Prostate gland (tissue), 2 donors: ENCODE measurements at places on chromosomes 1 and 21.

DNA sequence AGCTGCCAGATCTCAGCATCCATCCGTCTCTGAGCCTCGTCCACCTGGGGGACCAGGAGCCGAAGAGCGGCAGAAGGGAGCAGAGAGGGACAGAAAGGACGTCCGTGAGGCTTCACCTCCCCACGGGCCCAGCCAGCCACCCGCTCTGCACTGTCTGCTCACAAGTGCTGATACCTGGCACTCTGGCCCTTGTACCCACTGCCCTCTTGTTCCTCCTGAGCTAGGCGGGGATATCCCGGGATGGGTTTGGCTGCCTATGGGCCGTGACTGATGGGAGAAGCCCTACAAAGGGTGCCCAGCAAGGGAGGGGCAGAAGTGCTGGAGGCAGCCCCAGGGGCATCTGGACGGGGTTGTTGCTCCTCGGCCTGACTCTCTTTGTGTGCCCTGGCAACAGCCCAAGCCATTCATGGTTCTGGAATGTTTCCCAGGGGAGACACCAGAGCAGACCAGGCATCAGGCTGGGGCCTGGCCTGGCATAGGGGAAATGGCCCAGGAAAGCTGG, 57.6 kb downstream of the LDLRAD2 start:
- peak; percentile 81 for DNase-seq

DNA sequence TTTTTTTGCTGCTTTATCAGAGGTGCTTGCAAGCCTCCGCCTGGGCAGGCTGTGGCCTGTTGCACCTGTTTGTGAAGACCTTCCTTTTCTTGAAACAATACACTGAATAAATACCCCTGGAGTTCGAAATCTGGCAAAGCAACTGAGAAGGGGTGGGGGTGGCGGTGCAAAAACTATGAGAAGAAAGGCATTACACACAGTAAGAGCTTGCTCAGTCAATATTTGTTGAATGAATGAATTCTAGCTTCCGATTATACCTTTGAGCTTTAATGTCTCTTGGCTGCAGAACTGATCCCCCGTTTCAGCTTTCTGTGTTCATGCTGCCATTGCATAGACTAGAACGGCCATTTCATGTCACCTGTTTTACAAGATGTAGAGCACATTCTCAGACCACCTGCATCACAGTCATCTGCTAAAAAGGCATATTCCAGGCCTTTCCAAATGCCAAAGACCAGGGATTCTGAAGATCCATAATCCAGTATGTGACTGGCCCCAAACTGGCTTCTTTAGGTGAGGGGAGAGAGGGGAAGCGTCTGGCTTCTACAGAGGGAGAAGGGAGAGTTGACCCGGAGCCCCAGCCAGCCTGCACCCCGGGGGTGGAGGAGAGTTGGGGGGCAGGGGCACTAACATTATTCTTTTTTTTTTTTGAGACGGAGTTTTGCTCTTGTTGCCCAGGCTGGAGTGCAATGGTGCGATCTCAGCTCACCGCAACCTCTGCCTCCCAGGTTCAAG, 111.5 kb downstream of the ETS2 start:
- DNase-seq = peak; percentile 82

GRCh38 chr1:89649783-89650182, 16.9 kb downstream of the LRRC8C start:
- DNase-seq = no peak

- no peak for DNase-seq
These were observed 24.4 kb downstream of the RCAN3 start for GRCh38 chr1:24526940-24527542.

DNA sequence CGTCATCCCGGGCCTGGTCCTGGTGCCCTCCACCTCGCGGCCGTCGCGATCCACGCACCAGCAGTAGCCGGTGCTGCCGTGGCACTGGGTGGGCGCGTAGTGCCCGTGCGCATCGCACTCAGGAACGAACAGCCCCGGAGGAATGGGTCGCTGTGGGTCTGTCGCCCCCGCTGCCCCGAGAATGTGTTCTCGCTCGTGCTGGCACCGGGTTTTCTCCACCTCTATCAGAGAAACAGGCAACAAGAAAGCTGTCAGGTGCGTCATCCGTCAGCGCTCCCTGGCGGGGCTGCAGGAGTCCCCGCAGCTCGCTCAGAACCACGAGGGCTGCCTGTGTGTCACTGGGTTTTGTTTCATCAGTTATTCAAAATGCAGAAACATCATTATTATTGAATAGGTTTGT, 71.2 kb downstream of the NID1 start:
- no peak for DNase-seq

DNA sequence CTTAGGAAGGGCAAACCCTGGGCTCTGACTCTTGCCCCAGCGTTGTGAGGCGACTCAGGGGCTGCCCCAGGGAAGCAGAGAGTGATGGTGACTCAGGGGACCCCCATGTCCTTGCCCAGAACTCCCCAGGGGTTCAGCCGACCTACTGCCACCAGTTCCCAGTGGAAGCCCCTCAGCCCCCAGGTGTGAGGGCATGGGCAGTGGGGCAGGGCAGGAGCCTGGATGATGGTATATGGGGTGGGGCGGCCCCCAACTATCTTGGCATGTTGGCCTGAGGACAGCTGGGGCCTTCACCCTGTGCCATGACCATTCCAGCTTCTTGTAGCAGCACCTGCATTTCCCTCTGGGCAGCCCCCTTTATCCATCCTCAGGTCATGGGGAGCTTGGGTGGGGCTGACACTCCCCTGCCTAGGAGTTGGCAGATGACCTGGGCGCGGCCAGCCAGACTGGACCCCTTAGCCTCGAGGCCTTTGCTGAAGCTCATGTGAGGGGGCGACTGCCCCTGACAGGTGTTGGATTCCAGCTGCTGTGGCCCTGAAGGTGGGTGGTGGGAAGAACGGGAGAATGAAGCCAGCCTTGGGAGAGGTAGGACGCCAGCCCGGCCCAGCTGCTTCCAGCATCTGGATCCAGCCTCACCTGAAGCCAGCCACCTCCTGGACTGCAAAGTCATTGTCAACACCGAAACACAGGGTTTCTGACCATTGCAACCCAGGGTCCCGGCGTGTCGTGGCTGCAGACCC, 1.8 kb upstream of the FNDC10 start:
- DNase-seq = no peak

- DNase-seq = no peak
These were observed 8.6 kb upstream of the EDN2 start for GRCh38 chr1:41493117-41493536.

DNA sequence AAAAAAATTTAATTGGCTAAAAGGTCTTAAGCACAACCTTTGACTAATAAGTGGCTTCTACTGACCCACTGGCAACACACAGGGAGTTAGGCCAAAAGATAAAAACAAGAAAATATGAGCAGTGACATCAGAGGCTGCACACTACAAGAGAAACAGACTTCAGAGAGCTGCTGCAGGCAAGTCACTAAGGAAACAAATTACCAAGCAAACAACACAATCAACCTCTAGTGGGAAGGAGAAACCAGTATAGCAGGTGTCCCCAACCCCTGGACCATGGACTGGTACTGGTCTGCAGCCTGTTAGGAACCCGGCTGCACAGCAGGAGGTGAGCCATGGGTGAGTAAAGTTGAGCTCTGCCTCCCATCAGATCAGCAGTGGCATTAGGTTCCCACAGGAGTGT, 20.8 kb upstream of the ENSA start:
- DNase-seq = no peak

- DNase-seq = no peak
These were observed 102.9 kb downstream of the ZZZ3 start for GRCh38 chr1:77579547-77579946.

- no peak for DNase-seq
These were observed 127.2 kb downstream of the CACHD1 start for GRCh38 chr1:64597113-64597512.

DNA sequence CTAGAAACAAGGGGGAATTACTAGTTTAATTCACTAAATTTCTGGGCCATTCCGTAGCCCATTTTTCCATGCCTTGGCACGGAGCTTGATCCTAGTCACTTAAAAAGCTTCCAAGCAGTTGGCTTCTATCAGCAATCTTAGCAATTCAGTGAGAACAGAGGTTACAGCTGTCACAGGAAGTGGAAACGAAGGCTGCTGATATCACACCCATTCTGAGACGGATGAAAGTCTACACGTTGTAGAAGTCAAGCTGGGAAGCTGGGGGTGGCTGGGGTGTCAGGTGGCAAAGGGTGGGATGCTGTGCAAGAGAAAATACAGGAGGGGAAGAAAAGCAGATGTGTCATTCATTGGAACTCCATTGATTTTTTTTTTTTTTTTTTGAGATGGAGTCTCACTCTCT, 11.8 kb upstream of the STMN1 start:
- no peak for DNase-seq

- DNase-seq = no peak
These were observed 28.7 kb upstream of the DYRK1A start for GRCh38 chr21:37337831-37338230.

- no peak for DNase-seq
These were observed 8.7 kb downstream of the PADI2 start for GRCh38 chr1:17110555-17110926.

- no peak for DNase-seq
These were observed 63.4 kb downstream of the DDR2 start for GRCh38 chr1:162695687-162696086.

DNA sequence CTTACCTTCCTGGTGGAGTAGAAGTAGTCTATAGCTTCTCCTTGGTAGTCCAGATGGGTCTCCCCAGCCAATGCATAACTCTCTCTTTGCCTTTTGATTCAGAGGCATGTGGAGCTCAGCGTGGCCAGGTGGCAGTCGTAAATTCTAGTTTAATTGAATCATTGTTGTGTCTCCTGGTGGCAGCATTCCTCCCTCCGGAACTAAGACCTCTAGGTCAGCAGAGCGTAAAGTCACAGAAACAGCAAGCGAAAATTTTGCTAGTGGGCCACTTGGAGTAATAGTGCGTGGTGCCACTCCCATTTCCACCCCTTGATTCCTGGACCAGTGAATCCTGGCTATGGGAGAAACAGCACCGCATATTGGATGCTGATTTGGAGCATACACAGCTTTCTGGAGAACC, 3.9 kb upstream of the TMPRSS2 start:
- DNase-seq = no peak

DNA sequence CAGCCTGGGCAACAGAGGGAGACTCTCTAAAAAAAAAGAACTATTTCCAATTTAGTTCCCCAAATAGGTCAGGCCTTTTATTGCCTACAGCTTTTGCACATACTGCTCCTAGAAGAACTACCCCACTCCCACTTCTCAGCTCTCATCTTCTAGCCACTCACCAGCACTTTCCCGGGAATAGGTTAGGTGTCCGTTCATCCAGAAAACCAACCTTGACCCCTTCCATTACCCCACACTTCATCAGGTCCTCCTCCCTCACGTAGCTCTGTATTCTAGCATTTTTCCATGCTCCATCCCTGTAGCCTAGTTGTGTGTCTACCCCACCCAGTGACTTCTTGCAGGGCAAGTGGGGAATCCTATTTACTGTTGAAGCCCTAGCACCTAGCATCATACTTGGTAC, 42.6 kb downstream of the C8B start:
- DNase-seq = no peak

DNA sequence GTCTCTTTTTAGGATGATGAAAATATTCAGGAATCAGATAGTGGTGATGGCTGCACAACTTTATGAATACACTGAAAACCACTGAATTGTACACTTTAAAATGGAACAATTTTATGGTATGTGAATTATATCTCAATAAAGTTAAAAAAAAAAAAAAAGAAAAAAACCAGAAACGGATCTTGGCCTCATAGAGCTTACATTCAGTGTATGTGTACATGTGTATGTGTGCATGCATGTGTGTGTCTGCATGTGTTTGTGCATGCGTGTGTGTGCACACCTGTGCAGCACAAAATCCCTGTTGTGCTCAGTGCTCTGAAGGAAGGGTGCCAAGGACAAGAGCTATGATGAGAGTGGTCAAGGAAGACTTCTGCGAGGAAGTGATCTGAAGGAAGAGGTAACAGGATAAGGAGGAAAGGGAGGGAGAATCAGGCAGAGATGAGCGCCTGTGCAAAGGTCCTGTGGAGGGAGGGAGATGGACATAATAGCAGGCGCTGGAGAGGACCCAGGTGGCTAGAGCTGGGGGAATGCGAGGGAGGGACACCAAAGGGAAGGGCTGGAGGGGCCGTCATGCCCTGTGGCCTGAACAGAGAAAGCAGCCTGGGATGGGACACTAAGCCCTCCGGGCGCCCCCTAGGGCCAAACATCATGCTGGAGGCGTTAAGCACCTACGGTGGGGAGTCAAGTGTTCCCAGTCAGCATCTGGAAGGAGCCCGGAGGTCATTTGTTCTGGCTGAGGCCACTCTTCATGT, 25.2 kb downstream of the NKAIN1 start:
- no peak for DNase-seq

DNA sequence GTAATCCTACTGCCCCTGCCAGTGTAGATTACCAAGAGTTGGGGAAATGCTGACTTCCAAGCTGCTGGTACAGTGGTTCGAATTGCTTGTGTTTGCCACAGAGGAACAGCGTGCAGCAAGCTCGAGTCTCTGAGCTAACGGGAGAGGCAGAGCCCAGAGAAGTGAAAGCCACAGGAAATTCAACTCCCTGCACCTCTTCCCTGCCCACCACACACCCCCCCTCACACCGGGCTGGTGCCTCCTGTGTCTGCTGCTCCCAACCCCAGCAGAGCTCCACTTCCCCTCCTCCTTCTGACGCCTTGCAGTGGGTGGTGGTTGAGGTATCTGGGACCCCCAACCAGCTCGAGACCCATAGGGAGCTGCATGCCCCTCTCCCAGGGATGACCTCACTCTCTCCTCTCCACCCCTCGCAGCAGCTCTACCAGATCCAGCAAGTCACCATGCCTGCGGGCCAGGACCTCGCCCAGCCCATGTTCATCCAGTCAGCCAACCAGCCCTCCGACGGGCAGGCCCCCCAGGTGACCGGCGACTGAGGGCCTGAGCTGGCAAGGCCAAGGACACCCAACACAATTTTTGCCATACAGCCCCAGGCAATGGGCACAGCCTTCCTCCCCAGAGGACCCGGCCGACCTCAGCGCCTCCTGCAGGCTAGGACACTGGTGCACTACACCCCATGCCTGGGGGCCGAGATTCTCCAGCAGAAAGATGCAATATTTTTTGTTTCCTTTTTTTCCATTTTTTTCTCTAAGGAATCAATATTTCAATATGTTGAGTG, 13.1 kb upstream of the KCNQ4 start:
- no peak for DNase-seq

GRCh38 chr1:1422465-1423244, 1.6 kb upstream of the ANKRD65 start:
- no peak for DNase-seq

DNA sequence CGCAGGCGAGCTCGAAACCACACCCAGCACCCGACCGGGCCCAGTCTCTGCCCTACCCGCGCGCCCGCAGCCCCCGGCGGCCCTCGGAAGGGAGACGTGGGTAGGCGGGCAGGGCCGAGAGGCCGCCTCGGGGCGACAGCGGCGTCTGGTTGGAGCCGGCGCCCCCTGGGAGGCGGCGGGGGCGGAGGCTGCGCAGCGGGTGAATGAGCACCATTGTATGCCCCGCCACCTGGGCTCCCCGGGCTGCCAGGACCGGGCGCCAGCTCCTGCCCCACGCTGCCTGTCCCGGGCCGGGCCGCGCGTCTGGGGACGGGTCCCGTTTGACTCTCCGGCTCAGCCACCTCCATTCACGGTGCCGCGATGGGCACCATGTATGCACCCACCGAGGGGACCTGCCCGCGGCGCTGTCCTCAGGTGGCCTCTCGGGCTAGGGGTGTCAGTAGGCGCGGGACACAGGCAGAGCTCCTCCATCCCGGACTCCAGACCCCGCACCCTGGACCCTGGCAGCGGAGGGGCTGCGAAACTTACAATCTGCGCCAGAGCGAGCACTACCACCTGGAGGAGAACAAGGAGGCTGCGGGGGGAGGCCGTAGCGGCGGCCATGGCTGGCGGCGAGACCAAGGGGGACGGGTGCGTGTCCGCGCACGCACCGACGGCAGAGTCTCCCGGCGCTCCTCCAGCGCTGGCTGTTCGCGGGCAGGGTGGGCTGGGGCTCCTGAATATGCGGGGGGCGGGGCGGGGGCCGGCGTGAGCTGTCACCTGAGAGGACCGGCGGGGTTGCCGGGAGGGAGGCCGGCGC, at the start of gene COL9A2:
Gene COL9A2, minus strand, starts transcription at position 692 of the 799 bp plus-strand sequence. Its CDS starts 89 bp downstream, at position 603.
- DNase-seq = no peak
